ENCODE measurements at places on chromosomes 4 and X.
A peak's percentile ranks its signal among the peaks of the same experiment; 100 is the strongest.

DNA sequence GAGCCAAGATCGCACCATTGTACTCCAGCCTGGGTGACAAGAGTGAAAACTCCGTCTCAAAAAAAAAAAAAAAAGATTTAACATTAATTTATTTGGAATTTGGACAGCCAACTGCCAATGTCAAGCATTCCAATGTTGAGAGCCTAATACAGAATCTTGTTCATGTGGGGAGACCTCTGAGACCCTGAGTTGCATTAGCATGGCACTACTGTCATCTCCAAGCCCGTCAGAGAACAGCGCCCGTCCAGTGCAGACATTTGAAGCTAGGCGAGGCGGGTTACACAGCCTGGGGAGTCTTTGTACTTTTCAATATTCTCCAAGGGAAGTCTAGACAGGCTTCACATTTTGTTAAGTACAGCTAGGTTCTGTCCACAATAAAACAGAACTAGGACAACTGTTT, 126.7 kb downstream of the CHRNA9 start:
- DNase-seq: no peak

DNA sequence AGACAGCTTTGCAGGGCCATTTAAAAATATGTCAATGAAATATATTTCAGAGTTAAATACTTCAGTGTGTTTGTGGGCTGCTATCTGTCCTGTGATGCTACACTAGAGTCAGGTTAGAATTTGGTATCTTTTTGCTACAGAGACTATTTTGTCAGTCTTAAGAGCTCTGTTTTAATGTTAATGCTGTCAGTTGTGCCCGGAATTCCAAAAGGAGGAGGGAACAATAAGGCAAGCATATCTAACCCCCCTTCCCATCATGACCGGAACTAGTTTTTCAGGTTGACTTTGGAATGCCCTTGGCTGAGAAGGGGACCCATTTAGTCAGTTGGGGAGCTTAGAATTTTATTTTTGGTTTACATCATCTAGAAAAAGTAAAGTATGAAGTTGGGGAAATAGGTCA, 34.9 kb upstream of the SLC25A4 start:
- no peak for DNase-seq

- DNase-seq: no peak
These were observed 680 bp downstream of the MAEA start for GRCh38 chr4:1290165-1290977.

DNA sequence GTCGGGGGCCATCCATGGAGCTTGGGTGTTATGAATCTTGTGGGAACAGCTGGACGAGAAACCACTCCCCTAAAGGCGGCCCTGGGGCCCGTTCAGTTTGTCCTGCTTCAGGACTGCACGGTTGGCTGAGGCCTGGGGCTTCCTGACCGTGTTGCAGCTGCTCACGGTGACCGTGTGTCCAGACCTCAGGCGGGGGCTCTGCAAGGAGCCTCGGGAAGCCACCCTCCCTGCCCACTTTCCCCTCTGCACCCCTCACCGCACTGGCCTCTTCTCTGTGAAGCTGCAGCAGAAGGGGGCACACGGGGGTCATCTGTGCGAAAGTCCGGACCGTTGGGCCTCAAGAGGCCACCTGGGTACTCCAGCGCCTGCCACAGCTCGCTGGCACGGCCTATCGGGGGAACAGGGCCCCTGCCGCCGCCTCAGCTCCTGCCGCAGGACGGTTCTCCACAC, 29.4 kb downstream of the UVSSA start:
- no peak for DNase-seq

DNA sequence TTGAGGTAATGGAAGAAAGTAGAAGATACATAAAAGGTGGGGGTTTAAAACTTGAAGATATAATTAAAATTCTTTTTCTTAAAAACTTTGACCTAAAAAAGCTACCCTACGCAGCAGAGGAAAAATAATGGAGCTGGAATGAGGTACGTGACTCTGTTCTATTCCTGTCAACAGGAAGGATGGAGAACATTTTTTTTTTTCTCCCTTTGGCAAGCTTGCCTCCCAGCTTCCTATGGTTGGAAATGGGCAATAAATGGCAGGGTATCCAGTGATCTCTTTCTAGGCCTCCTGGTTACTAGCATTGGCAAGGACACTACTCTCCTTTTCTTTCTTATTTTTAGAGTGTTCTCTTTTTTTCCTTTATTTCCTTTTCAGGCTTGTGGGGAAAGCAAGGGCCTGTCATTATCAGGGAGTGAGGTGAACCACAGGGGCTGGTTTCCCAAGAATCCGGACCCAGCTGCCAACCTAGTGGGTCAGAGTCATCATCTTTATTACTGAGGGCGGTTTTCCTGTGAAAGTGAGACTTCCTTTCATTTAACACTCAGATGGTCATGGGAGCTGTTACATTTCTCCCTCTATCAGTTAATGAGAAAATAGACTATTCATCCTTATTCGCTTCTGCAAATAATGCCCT, 224.6 kb downstream of the SPRY1 start:
- DNase-seq: no peak

GRCh38 chr4:135365065-135365464, 1163.5 kb upstream of the PABPC4L start:
- no peak for DNase-seq

- peak; percentile 33 for DNase-seq
These were observed at the start of gene NAP1L2 for GRCh38 chrX:73214426-73215094. TSS of gene NAP1L2 (minus strand) at chrX:73214851. CDS start at chrX:73214492, 359 bp downstream.

GRCh38 chr4:10180603-10180926, 64.0 kb upstream of the WDR1 start:
- DNase-seq: no peak

GRCh38 chr4:106978046-106978774, 57.9 kb downstream of the DKK2 start:
- DNase-seq: no peak
